ENCODE measurements at places on chromosomes 4 and X.

- DNase-seq, result no peak
These were observed 742.5 kb upstream of the PABPC4L start for GRCh38 chr4:134944115-134944514.

- no peak for DNase-seq
These were observed 1706.8 kb upstream of the PCDH7 start for GRCh38 chr4:29013341-29013740.

DNA sequence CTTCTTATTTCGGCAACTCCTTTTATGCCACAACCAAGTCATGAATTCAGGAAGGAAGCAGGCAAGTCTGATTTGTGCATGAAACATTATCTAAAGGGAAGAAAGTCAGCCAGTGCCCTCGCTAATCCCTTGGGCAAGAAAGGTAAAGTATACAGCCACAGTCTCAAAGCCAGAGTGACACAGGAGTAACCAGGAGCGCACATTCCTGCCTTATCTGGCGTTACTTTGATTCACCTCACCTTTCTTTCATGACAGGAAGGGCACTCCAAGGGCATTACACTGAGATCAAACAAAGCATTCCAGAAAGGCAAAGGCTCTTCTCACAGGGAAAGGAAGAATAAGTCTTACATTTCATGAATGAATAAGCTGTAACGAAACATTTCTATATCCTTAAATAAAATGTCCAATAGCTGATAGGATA lies 38.8 kb downstream of the FAT1 start:
- no peak for DNase-seq

DNA sequence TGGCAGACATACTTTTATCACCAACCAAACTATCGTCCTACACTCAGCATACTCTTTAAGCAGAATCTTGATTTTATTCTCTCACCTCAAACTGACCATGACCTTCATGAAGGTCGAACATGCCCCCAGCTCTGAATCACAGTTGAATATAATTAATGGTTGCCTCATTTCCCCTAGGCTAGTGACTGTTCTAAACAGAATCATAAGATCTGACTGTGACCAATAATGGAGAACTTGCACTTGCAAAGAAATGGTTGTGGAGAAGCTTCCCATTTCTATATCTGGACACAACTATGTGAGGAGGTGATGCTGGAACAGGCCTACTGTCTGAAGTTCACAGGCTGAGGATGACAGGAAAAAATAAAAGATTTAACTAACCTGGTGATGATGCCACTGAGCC lies 85.1 kb downstream of the PDGFC start:
- no peak for DNase-seq

DNA sequence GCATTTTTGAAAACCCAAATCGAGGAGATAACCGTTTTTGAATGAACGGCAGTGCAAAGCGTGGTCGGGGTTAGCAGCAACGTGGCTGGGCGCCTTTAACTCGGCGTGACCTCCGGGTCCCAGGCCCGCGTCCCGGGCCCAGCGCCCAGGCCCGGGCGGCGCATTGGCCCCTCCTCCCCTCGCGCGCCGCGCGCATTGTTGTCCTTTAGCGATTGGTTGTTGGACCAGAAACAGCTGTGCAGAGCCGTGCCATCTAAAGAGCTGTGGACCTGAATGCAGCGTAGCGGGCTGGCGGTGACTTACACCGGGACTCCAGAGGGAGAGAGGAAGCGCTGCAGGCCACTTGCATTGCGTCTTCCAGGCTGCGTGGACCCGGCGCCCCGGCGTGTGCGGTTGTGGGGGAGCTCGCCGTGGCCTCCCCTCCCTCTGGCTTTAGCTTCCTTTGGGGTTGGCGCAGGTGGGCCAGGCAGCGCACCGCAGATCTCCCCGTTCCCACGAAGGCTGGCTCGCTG lies at the start of gene STOX2:
STOX2 (plus strand) TSS at position 227 of the 512 bp plus-strand sequence. CDS start 1,484 bp downstream, outside the sequence.
- peak; percentile 84 for DNase-seq

DNA sequence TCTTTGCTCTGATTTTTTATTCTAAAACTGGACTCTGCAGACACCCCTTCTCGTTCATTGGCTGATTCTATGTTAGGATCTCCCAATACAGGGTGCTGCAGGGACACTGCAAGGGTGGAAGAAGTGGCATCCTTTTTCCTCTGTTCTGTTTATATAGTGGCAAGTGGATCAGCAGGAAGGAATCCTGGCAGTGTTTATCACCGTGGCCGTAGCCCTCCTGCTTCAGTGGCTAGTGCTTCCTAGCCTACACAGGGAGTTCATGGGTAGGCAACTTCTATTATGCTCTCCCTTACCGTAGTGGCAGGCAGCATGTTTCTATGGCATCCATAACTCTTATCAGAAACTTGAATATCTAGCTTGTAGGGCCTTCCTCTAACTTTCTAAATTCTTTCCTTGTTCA lies 6.4 kb upstream of the AP1AR start:
- no peak for DNase-seq

DNA sequence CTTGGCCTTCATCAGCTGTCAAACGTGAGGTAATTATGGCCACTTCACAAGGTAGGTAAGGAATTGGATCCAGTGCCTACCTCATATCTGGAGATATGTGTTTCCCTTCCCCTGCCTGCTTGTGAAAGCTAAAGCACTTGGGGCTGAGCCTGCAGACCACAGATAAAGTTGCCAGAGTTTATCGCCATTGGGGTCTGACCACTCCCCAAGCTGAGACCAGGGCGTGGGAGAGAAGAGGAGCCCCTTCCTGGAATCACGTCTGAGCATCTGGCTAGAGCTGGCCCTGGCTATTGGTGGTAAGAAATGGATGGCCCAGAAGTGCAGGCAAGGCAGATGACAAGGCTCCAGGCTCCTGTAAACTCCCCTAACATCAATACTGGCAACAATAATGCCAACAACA lies 2.7 kb downstream of the ALAS2 start:
- DNase-seq, result no peak

GRCh38 chr4:123547216-123548165 lies 150.9 kb downstream of the SPRY1 start:
- DNase-seq, result peak; percentile 76

- no peak for DNase-seq
These were observed 891.4 kb downstream of the CENPC start for GRCh38 chr4:66653937-66654336.

DNA sequence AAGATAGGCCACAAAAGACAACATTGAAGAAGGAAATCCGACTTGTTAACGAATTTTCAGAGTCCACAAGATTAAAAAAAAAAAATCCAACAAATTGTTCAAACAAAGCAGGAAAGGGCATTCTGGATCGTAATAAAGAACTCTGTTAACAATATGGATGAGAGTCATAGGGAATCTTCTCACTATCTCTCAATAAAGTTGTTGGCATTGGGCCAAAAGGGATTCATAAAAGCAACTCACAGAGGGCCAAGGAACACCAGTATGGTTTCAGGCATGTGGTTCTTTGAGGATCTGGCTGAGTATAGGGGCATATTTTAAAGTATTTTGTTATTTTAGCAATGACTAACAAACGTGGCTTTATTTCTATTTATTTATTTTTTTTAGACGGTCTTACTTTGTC lies 49.5 kb downstream of the SHISA3 start:
- no peak for DNase-seq

DNA sequence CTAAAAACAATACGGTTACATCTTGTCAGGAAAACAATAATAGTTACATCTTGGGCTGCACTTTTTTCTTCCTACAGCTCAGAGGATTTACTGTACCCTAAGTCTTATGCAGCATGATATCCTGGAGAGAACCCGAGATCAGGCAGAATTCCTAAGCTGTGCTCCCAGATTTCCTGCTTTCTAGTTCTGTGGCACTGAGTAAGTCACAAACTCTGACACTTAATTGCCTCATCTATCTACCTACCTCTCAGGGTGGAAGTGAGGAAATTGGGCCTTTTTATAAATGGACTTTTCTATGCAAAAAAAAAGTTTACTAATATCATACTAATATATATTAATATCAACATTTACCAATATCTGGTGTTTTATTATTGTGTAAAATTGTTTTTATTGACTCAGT lies 438.5 kb downstream of the INPP4B start:
- no peak for DNase-seq

- DNase-seq, result no peak
These were observed 32.4 kb upstream of the BLTP1 start for GRCh38 chr4:122119739-122120138.

DNA sequence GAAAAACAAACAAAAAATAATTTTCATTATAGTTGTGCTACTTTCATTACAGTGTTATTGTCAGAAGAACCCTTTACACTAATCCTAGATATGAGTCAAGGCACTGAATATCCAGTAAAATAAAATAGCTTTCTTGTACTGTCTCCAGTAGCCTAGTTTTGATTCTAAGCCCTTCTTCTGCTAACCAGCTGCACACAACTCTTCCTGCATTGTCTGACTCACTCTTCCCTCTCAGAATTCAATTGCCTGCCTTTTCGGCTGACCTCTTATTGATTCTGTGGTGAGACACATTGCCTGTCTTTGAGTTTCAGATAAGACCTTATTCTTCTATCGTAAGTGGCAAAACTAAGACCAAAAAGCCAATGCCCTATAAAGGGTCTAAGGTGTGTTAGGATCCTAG lies 26.7 kb upstream of the PCDH18 start:
- no peak for DNase-seq

GRCh38 chrX:112687189-112687691 lies 7.5 kb upstream of the LHFPL1 start:
- DNase-seq, result no peak

DNA sequence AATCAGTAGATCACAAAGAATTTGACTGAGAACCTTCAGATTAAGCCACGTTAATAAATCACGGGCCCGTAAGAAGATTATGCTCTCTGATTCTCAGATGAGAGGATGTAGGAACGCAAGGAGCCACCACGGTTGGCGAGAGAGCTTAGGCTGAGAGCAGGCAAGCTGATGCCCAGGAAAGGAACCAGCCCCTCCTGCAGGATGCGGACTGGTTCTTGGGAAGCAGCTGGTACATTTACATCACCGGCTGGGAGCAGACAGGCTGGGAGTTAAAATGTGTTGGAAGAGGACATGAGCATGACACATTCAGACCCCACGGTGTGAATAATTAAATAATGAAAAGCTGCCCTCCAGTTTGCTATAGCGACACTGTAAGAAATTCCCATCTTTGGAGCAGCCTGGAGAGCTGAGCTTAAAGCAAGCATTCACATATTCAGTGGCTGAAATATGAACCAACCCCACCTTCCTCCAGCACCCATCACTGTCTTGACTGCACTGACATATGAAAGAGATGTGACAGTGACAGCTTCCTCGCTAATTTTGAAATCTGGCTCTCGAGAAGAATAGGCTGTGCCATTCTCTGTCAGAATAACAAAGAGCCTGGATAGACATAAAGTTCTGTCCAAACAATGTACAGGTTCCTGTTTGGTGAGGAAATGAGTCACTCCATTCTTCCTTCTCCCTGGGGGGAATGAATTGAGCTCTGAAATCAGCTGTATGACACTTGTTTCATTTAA lies 33.1 kb downstream of the LNX1 start:
- no peak for DNase-seq

DNA sequence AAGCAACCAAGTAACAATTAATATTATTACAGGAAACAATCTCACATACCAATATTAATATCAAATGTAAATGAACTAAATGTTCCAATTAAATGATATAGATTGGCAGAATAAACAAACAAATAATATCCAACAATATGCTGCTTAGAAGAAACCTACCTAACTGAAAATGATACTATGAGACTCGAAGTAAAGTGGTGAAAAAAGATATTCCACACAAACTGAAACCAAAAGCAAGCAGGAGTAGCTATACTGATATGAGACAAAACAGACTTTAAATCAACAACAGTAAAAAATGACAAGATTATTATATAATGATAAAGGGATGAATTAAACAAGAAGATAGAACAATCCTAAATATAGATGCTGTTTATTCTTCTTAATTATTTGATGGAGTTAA lies 140.1 kb downstream of the SPANXN4 start:
- DNase-seq, result no peak

GRCh38 chr4:169627307-169627706 lies 6.9 kb downstream of the CLCN3 start:
- DNase-seq, result no peak

- no peak for DNase-seq
These were observed 63.7 kb downstream of the VSIG4 start for GRCh38 chrX:65976161-65976560.

DNA sequence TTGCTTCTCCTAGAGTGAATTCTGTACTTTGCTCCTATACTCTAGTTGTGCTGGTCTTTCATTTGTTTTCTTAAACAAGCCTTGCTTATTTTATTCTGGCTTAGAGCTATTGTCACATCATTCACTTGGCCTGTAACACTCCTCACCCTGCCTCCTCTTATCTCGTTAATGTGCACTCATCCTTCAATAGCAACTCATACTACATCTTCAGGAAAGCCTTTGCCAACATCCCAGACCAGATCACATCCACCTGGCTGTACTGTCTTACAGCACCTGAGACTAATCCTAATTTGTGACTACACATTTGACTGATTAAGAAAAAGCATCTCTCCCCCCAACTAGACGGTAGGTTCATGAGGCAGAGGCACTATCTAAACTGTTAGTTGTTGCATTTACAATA lies 80.8 kb downstream of the SLC7A11 start:
- no peak for DNase-seq

- no peak for DNase-seq
These were observed 1367.1 kb downstream of the STIM2 start for GRCh38 chr4:28227764-28228163.

DNA sequence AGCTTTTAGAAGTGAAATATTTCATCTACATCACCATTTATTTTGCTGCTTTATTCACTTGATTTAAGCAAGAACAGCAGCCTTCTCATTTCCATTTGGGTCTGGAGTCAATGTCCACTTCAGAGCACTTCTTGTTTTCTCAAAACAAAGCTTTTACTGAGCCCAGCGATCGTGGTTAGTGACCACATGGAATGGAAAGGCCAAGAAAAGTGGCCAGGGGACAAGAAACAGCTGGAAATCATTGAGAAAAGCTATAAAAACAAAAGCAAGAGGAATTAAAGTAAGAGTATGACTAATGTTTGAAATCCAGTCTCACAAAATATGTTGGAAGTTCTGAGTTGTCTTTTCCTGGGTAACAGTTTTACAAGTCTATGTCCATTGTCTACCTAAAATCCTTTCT lies 328.4 kb upstream of the INTU start:
- DNase-seq, result no peak

DNA sequence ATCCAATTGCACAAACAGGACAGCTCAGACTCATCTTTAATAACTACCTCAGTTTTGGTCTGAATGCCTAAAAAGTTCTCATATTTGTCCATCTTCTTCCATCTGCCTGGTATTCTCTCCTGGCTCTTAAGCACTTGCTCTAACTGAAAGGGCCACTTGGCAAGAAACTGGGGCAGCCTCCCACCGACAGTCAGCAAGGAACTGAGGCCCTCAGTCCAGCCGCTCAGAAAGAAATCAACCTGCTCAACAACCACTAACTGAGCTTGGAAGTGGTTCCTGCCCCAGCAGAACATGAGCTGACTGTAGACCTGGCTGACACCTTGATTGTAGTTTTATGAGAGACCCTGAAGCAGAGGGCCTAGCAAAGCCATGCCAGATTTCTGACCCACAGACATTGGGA lies 84.4 kb downstream of the PPEF2 start:
- DNase-seq, result no peak

DNA sequence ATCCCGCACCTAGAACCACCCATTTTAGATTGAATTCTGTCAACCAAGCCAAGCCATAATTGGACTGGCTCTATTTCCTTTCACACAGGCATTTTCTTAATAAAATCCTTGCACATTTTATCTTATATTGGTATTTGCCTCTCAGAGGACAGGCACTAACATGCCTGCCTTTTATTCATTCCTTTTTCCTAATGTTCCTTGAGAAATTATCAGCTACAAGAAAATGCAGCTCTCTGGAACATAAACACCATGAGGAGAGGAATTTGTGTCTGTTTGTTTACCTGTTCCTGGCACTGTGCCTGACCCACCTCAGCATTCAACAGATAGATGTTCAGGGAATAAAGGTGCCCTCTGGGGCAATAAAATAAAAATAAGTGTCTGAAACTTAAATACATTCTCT lies 116.2 kb downstream of the PDHA2 start:
- no peak for DNase-seq
